Cardiac muscle cell (in vitro differentiated cells and primary cell): ENCODE measurements at places on chromosomes 3 and 15. TPM values are rescaled to one million over a fixed set of nuclear protein-coding genes. Genes with fewer than 3 reads are reported as not detected.

The PRSS50 gene
- polyA plus RNA-seq: 1.9 and 2.0 TPM in 2 replicates

The KBTBD13 gene
- 4.8 and 5.0 TPM in 2 replicates for polyA plus RNA-seq

The CCR9 gene
- polyA plus RNA-seq: 0.22 and 0.71 TPM in 2 replicates

The UBA3 gene
- polyA plus RNA-seq: 116 and 118 TPM in 2 replicates

The THBS1 gene
- 20.9 and 22.4 TPM in 2 replicates for polyA plus RNA-seq

The DUOX2 gene
- 0.18 TPM in 1 of 2 replicates, not detected in the other for polyA plus RNA-seq

The AGBL1 gene
- polyA plus RNA-seq: 0.05 and 0.11 TPM in 2 replicates

The SLC35G2 gene
- polyA plus RNA-seq: 3.4 and 3.5 TPM in 2 replicates

The SLC22A14 gene
- polyA plus RNA-seq: 0.43 TPM in 1 of 2 replicates, not detected in the other

The NME9 gene
- polyA plus RNA-seq: 2.9 and 4.9 TPM in 2 replicates

The TTC23 gene
- polyA plus RNA-seq: 15.0 and 18.9 TPM in 2 replicates

The CLEC3B gene
- polyA plus RNA-seq: 0.21 and 1.6 TPM in 2 replicates
